Left lung (tissue), 14 donors: ENCODE measurements at places on chromosomes 11 and 22.
A peak's percentile ranks its signal among the peaks of the same experiment; 100 is the strongest.

DNA sequence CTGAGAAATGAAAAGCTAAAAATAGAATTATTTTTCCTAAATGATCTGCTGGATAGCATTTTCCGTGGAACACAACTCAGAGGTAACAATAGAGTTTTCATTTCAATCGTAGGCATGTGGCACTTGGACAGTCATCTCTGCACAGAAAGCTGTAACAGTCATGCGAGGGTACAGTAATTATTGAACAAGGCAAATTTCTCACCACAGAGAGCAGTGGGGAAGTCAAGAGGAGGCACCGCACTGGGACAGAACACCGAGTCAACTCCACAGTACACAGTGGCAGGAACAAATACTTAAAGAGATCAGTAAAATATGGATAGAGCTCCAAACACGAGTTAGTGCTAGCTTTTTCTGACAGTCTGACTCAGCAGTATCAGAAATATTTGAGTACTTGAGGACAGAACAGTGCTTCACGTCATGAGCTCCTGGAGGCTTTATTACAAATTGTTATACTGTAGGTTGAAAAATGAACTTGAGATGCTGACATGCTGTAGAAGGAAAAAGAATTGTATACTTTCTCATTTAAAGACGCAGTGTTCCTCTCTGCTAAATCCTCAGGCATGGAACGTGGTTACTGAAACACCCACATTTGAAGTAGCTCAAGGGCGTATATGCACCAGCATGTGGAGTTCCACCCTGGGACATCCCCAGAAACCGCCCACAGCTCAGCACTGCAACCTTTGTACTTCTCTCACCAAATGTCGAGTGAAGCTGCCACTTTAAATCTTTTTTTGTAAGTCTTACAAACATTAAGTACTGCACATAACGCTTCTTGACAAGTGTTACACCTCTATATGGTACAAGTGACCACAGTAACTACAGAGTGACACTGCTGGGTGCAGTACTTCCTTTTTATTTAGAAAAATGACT is 27.4 kb upstream of the YPEL1 start:
- no peak for DNase-seq

GRCh38 chr22:33932997-33933396 is 12.7 kb upstream of the LARGE1 start:
- no peak for DNase-seq

GRCh38 chr22:17283423-17283822 is 64.2 kb upstream of the ADA2 start:
- no peak for DNase-seq

- no peak for DNase-seq
These were observed 6.7 kb upstream of the TAGLN start for GRCh38 chr11:117192401-117192875.

GRCh38 chr11:95977534-95978174 is 53.7 kb upstream of the MTMR2 start:
- DNase-seq: no peak

- DNase-seq: no peak
These were observed 11.9 kb downstream of the C11orf21 start for GRCh38 chr11:2289859-2290258.

GRCh38 chr11:117664897-117665296 is 132.1 kb downstream of the DSCAML1 start:
- DNase-seq: no peak

GRCh38 chr11:79100093-79100910 is 340.5 kb downstream of the TENM4 start:
- DNase-seq: no peak

- no peak for DNase-seq
These were observed 36.0 kb downstream of the SYN3 start for GRCh38 chr22:33022231-33022630.

GRCh38 chr11:120223793-120224192 is 13.0 kb downstream of the OAF start:
- no peak for DNase-seq

GRCh38 chr11:23284631-23285030 is 424.4 kb upstream of the CCDC179 start:
- no peak for DNase-seq

GRCh38 chr22:17213976-17214375 is 5.3 kb downstream of the ADA2 start:
- peak; percentile 44 for DNase-seq

DNA sequence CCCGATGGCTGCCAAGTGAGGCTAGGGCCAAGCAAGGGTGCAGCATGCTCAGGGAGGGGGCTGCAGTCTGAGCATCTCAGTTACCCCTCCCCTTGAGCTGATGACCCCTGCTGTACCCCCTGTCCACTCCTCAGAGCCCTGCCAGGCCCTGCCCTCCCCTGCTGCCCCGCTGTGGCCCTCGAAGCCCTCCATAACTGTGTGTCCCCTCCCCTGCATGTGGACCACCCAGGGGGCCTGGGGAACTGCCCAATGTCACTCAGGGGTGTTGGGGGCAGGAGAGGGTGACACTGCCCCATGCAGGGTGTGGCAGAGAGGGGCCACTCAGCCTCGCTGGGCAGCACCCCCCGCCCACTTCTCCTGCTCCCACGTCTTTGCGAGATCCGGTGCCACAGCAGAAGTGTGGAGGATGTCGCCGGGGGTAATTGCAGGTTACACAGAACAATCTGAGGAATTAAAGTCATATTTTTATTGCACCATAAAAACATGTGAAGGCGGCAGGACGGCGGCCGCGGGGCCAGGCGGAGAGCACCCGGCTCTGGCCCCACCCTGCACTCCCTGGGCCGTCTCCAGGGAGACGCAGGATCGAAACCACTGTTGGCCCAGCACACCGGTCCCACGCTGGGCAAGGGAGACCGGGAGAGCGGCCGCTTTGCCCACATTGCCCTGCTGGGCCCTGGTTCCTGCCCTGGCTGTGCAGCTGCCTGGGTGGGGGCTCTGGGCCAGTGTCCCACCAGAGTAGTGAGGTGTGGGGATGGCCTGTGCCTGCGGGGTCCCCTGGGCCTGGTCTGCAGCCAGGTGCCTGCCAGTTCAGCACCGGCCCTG is 18.7 kb upstream of the GNB1L start:
- DNase-seq: no peak

DNA sequence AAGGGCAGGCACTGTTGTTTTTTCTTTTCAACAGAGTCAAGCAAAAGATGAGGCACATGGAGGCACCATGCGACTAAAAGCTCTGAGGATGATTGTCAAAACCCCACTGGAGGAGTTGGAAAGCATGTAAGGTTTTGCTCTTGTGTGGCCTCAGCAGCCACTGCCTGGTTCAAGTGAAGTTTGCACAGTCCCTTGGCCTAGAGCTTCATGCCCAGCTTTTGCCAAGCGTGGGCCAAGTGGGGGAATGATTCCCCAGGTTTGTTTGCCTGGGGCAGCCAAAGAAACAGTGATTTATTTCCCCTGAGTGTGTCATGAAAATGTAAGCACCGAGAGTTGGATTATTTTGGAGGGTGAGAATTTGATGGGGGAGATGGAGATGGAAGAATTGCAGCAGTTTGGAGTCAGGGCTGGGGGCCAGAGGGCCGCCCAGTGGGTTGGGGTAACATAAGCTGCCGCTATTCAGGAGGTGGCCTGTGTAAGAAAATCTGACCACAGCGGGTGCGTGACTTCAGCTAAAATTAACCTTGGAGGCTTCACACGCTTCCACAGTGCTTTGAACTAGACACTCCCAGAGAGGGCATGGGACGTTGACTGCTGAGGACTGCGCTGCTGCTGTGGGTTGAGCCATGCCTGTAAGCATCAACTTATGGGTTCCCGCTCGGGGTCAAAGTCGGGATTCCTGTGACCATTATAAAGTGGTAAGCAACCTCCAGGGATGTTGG is 100.7 kb downstream of the NAV2 start:
- DNase-seq: no peak
